ENCODE measurements at places on chromosomes 11 and 22.

GRCh38 chr11:2139123-2139521 lies at the start of gene IGF2:
Gene IGF2, minus strand, starts transcription at chr11:2139389. Its CDS starts 3,866 bp downstream, at chr11:2135523.
- no peak for DNase-seq

DNA sequence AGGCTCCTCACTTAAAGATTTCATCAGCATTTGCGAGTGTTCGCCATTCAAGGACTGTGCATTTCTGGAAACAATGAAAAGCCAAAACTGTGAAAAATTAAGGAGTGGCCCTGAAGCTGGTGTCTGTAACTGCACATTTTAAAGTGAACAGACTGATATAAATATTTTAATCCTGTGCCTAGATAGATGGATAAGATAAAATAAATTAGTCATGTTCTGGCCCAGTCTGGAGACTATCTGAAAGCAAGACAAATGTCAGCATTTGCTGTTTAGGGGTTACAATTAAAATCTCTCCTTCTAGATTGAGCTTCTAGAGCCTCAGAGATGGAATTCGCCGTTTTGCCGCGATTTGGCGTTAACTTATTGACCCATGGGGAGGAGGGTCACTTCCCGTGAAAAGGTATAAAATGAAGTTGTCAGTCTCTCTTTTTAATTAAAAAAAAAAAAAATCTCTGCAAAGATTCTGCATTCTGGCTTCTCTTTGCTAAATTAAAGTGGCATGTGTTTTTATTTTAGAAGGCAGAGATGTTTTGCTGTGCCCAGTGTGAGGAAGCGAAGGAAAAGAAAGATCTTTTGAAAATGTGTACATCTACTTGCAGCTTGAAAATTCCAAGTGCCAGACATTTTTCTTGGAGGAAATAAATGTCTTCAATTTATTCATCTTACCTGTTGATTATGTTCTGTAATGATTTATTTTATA lies 79.7 kb upstream of the WNT7B start:
- no peak for DNase-seq

DNA sequence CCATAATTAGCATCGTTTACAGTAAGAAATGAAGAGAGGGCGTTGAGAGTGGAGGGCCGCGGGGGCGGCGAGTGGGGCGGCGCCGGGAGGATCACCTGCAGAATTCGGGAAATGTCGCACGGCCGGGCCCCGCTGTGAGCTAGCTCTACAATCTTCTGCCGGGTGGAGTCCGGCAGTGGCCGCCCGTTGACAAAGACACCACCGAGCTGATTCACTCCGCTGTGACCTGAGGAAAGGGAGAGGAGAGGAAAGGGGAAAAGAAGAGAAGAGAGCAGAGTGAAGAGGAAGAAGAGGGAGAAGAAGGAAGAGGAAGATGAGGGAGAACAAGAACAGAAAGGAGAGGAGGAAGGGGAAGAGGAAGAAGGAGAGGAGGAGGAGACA lies 8.5 kb downstream of the PAX6 start:
- DNase-seq: no peak

- DNase-seq: no peak
These were observed 97.1 kb downstream of the RPL27A start for GRCh38 chr11:8779732-8780131.

DNA sequence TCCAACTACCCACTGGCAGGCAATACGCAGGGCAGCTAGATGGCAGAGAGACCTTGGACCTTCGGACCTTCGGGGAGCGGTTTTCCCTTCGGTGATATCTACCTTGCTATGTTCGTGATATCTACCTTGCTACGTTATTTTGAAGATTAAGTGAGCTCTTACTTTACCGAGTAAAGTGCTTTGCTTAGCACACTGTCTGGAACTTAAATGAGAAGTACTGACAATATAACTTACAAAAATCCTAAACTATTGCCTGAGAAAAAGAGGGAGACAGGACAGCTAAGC lies 1.0 kb upstream of the PRDM10 start:
- no peak for DNase-seq

- DNase-seq: no peak
These were observed 415.4 kb downstream of the MN1 start for GRCh38 chr22:27386186-27386585.

DNA sequence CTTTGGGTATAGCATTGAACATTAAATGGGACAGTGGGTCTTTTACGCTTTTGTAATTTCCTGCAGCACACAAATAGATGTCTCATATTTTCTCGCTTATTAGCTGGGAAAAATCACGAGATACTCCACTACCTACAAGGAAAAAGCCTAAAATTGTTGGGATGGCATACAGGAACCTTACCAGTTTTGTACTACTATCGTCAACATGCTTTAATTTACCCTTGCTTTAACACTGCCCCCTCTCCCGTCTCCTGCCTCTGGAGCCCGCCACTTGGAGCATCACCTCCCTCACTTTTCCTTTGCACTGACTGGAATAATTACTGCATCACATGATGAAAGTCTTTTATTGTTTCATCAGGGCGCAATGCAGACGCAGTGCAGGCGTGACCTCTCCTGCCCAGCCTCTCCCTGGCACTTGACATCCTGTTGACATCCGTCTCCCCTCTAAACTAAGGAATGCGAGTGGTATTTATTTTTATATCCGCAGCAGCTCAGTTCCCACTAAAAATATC lies 1.0 kb upstream of the FNBP4 start:
- no peak for DNase-seq

DNA sequence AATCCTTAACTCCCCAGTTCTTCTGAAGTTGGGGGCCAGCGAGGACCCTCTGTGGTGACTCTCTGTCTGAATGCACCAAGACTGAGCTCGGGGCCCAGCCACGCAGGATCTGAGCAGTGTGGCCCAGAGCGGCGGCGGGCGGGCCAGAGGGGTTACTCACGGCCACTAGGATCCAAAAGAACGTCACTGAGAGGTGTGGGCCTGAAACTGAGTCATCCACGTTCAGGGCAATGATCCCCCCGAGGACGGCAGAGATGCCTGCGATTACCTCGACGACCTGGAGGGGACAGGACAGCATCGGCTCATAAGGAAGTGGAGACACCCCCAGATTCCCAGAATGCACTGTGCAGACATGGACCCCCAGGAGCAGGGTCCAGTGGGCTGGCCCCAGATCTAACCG lies 11.2 kb downstream of the MLC1 start:
- DNase-seq: no peak

- no peak for DNase-seq
These were observed 55.1 kb downstream of the MTMR3 start for GRCh38 chr22:29937940-29938693.

DNA sequence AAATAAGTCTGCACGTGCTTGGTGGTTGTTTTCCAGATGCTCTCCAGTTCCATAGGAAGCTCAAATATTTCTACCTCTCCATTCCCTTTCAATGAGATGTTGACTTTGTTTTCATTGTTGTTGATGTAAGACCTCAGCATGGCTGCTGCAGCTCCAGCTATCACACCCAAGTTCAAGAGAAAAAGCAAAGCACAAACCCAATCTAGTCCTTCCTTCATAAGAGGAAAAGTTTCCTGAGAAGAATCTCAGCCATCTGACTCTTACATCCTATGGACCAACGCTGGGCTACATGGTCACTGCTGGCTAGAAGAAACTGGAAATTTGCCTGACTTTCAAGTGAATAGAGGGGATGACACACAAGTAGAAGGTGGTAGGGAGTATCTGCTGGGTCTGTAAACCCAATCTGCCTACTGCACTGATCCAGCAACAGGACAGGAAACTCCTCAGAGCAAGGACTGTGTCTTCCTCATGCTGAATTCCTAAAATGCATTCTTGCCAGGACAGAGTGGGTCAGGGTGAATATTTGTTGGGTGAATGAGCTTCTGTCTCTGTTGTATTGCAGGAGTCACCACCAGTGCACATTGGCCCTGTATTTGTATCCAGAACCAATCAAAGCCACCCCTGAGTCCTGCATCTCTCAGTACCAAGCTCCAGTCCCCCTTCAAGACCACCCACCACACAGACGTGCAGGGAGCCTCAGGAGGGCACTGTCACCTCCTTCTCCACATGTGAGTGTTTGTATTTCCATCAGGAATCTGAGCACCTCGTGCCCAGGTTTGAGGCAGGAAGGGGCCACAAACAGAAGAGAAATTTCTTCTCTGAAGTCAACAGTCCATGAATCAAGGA lies 118.0 kb upstream of the IGLL5 start:
- DNase-seq: no peak

DNA sequence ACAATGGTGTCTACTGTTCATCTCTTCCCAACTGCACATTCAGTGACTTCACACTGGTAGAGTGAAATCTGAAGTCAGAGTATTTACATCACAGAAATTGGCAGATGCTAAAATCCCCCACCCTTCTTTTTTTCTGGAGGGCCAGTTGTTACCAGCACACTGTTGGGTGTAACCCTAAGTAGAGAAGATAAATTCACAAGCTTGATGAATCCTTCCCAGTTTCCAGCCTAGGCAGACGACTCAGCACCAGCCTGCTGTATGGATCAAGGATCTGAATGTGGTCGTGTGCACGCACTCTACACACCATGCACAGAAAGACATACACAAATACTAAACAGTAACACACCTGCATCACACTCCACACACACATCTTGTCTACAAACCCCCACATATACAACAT lies 46.0 kb downstream of the ARRB1 start:
- DNase-seq: no peak

- no peak for DNase-seq
These were observed 217.3 kb upstream of the ARHGAP42 start for GRCh38 chr11:100469835-100470234.

- DNase-seq: no peak
These were observed 16.6 kb downstream of the BTBD10 start for GRCh38 chr11:13446444-13446843.

DNA sequence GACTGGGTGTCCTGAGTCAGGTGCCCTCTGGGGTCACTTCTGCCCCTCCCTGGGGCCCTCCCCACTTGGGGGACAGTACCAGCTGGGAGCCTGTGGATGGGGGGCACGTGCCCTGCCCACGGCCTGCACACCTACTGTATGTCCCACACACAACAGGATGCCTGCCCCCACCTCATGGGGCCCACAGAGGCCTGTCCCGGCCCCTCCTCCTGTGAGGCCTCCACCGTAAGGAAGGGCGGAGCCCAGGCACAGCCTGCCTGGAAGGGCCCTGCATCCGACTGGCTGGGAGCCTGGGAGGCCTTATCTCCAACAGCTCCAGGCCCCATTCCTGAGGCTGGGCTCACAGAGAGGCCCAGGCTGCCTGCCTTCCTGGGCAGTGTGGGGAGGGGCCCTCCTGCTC lies 47.8 kb downstream of the BRSK2 start:
- DNase-seq: no peak

DNA sequence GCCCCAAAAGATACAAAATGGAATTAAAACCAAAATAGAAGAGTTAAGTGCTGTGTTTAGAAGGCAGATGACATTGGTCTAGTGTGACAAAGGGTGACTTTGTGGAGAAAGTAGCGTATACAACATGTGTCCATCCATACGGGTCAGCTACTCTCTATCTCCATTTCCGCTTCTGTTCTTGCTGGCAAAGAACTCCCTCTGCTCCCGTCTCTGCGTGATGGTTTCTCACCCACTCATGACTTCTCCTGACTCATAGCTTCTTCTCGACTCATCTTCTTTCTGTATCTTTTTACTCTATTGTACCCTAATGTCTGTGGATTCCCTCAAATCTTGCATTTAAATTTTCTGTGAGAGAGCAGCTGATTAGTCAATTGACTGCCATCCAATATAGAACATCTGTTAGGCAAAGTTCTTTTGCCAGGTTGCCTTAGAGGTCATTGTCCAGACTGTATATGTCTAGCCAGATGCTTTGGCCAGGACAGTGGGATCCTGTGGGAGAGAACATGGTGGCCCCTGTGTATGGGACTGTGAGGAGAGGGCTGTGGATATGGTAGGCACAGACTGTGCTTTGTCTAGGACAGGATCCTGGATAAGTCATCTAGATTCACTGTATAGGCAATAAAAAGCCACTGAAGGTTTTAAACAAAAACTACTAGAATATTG lies 28.4 kb downstream of the MMP13 start:
- DNase-seq: no peak
